Activated T-cell treated with anti-CD3 and anti-CD28 coated beads for 4 hours (primary cell): ENCODE measurements at places on chromosomes 3 and 15.

- no peak for DNase-seq
Measured at GRCh38 chr3:76300746-76301145, 515.4 kb upstream of the ZNF717 start.

DNA sequence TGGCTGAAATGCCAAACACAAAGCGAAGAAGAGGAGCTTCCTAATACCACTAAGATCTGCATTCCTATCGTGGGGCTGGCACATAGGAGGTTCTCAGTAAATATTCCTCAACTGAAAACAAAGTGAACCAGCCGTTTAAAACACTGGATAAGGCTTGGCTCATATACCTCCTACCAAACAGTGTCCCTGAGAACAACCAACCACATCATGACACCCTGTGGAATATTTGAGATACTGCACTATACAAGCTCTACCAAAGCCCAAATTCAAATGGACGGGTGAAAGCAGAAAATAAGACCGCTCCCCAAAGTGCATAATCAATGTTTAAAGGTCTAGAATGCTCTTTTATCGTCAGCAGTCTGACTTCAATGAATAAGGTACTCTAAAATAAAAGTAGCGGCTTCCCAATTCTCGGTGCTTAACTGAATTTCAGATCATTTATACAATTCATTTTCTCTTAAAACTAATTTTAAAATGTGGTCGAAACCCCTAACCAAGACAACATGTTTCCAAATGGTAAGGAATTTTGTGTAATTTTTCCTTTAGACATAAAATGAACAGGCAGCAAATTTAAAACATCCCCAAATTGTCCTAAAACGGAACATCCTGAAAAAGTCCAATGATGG lies 425.8 kb downstream of the ERC2 start:
- no peak for DNase-seq

DNA sequence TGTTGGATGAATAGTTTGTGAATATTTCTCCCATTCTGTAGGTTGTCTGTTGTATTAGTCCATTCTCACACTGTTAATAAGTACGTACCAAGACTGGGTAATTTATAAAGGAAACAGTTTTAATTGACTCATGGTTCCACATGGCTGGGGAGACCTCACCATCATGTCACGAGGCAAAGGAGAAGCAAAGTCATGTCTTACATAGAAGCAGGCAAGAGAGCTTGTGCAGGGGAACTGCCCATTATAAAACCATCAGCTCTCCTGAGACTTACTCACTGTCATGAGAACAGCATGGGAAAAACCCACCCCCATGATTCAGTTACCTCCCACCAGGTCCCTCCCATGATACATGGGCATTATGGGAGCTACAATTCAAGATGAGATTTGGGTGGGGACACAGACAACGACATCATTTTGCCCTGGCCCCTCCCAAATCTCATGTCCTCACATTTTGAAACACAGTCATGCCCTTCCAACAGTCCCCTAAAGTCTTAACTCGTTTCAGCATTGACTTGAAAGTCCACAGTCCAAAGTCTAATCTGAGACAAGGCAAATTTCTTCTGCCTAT lies 133.2 kb downstream of the LMLN start:
- no peak for DNase-seq

DNA sequence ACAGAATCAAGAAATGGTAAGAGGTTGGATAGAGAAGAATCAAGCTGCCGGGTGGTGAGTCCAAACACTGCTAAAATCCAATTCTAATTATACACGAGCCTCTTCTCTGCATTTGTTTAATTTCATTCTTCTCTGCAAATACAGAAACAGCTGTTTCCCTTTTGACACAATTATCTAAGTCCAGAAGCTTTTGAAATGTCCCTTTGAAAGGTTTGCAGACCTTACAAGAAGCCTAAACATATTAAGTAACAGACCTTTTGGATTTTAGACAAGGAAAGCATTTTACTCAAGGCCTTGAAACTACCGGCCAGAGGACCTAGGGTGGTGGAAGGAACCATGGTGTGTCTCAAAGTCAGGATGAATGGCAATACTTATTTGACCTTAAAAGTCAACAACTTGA lies 403.8 kb upstream of the ADAMTS9 start:
- no peak for DNase-seq

GRCh38 chr3:104825116-104825515 lies 541.6 kb upstream of the ALCAM start:
- DNase-seq, result no peak

GRCh38 chr3:171691485-171691884 lies 118.8 kb downstream of the PLD1 start:
- no peak for DNase-seq

DNA sequence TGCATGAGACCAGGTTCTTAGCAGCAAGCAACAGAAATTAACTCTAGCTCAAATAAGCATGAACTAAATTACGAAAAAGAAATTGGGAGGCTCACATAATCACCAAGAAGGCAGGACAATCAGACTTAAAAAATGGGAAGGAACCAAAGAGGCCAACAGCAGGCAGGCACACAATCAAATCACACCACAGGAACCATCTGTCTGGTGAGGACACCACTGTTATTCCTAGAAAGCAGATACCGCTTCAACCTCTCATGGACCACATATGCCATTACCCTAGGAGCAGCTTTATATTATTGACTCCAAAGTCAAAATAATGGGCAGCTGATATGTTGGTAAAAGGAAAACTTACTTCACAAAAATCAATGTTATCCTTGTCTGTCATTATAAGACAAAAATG lies 51.6 kb downstream of the SUCLG2 start:
- DNase-seq, result no peak

DNA sequence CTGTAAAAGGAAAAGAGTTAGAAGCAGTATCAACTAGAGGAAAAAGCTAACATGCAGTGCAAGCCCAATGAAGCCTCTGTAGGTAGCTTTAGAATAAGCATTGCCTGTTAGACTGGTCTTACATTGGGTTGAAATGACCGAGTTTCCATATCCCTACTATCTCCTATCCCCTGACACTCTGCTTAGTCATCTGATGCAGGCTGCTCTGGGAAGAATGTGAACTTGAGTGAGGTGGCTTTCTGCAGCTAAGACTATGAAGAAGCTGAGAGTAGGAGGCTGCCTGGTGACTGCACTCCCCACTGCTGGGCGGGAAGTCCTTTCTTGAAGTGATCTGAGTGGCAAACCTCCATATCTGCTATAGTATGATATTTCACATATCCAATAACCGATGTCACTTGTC lies 64.7 kb downstream of the OXSM start:
- DNase-seq, result no peak

DNA sequence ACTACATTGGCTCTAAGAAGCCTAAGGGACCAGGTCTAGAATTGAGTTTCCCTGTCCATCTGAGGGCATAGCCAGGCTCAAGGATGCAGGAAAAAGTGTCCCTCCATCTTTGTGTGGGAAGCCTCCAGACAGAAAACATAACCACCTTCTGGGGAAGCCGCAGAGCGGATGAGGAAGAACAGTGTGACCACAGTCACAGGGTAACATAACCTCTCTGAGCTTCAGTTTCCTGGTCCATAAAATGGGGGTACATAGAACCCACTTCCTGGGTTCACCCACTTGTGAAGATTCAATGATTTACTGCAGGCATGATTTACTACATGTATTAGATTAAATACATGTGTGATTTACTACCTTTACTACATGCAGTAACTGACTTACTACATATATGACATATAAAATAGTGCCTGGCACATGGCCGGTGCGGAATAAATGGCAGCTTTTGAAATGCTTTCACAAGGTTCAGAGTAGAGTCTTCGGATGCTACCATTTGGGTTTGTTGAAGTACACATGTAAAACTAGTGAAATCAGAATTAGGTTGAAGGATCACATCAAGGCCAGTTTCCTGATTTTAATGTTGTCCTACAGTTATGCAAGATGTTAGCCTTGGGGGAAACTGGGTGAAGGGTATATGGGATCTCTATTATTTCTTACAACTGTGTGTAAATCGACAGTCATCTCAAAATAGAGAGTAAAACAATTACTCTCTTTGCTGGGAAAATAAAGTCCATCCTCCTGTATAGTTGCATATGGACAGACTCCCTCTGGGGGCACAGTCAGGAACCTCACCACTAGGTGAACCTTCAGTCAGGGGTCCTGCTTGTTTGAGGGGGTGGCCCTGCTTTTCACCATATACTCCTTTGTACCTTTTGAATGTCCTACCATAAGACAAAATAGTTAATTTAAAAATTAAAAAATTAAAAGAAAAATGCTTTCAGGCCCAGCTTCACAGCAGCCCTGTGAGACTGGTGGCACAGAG lies 86.0 kb downstream of the SEMA5B start:
- DNase-seq, result no peak

DNA sequence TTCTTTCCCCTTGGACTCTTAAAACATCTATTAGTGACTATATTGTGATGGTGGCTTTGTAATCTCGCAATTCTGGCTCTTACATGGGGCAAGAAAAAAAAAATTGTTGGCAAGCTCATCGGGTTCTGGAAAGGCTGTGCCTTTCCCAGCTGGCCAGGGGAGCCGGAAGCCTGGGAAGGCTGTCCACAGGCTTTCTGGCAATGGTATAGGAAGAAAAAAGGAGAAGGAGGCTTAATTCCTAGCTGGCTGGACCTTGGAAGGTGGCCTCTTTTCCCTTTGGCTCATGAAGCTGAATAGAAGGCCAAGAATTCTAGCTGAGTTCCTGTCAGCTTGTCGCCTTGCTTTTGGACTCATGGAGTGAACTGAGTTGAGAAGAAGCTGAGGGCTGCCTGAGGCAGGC lies 243.5 kb upstream of the SEMA6D start:
- DNase-seq, result no peak

GRCh38 chr3:182006431-182006830 lies 294.7 kb downstream of the SOX2 start:
- DNase-seq, result no peak

DNA sequence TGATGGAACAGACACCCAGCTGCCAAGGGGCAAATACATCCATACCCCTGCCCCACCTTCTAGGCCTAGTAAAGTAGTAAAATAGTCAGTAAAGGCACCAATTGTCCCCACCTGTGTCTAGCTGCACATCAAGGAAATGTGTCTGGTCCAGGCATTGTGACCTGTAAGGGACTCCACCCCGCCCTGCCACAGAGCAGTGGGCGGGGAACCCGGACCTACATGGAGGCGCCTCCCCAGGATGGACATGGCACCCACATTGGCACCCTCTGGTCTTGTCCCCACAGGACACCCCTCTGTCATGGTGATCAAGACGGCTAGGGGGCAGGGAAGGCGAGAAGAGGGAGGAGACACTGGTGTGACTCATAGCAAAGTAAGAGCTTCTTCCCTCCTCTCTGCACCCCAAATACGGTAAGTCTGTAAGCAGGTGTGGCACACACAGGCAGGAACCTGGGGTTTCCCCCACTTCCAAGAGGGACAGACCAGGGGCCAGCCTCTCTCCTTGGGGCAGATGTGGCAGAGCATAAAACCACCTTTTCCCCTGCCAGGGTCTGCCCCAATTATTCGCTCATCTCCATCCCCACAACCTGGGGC lies 13.5 kb upstream of the LINGO1 start:
- no peak for DNase-seq

DNA sequence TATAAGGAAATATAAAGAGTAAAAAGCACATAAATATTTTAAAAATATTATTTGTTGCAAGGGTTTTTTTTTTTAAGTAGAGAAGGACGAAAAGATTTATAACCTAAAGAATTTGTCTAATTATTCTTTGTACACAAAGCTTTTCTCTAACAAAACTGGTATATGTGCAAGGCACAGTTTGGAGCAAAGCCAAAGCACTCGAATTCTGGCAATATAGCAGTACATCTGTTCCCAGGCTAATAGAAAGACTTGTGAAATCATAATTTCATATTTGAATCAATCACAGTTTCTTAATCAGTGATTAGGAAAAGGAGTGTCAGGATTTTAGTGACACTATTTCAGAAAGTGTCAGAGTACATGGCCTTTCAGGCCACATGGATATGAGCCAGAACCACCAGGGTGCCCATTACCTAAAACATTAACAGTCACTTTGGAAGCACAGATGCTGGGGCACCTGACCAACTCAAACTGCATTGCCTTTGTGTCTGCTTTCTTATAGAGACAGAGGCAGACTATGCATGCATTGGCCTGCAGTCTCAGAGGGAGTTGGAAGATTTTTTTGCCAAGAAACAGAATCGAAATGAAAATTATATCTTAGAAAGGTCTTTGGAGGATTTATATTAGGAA lies 651.8 kb upstream of the SGO1 start:
- no peak for DNase-seq

DNA sequence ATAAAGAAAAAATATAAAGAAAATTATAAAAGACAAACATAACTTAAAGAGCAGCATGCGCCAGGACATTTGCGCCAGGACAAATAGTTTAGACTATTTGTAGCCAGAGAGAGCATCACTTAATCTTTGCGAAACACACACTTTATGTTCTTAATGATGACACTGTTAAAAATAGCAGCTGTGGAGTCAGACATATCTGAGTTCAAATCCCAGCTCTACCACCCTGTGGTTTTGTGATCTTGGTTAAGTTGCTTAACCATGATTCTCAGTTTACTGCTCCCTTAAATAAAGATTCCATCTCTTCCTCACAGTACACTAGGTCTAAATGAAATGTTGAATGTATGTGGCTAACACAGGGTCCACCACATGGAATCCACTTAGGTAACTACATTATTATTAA lies 31.4 kb downstream of the KCNMB2 start:
- no peak for DNase-seq

DNA sequence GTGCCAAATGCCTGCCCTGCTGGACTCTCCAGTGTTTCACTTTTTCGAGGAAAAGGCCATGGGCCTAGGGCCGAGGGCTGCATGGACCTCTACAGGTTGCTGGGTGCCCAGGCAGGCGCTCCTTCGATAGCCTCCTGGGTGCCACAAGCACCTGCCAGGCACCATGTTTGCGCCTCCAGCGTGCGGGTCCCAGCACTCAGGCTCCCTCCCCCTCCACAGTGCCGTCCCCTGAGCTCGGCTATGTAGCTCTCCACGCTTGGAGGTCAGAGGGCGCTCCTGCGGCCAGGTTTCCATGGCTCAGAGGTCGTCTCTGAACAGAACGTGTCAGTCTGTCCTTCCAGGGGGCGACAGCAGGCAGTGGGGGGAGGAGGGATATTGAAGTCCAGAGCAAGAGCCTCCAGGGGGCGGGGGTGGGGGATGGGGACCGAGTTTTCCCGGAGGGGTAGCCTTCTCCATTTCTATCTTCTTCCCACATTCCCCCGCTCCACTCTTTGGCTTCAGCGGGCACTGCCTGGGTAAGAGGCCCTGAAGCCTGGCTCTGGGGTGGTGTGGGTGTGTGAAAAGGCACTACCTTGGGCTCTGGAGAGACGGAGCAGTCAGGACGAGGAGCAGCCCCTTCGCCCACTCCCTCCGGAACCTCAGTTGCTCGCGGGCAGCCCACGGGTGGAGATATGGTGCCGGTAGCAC lies 3.6 kb downstream of the ONECUT1 start:
- no peak for DNase-seq

GRCh38 chr3:50567386-50568167 lies at the start of gene C3orf18:
TSS of gene C3orf18 (minus strand) at chr3:50567747. CDS start at chr3:50565699, 2,048 bp downstream.
- DNase-seq, result peak; percentile 93

GRCh38 chr15:94230883-94231722 lies at the start of gene MCTP2:
TSS of gene MCTP2 (plus strand) at chr15:94231561. CDS start at chr15:94298266, 66,705 bp downstream.
- DNase-seq, result peak; percentile 64

- DNase-seq, result no peak
Measured at GRCh38 chr3:190026154-190026553, 94.5 kb downstream of the P3H2 start.

DNA sequence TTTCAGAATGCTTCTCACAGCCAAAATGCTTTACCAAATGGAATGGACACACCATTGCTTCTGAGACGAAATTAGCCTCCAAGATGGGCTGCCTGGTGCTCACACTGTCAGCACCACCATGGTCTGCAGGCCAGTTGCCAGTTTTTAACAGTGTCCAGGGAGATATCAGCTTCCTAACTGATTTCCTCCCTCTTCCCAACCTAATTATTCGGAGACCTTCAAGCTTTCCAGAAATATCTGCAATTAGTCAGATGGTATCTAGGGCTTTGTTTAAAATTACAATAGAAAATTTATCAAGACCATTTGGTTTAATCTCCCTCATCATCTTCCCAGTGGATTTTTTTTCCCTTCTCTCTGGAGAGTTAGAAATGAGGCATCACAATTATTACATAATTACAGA lies 287.5 kb downstream of the ZPLD1 start:
- no peak for DNase-seq
